ENCODE measurements at places on chromosomes 6 and 20.

DNA sequence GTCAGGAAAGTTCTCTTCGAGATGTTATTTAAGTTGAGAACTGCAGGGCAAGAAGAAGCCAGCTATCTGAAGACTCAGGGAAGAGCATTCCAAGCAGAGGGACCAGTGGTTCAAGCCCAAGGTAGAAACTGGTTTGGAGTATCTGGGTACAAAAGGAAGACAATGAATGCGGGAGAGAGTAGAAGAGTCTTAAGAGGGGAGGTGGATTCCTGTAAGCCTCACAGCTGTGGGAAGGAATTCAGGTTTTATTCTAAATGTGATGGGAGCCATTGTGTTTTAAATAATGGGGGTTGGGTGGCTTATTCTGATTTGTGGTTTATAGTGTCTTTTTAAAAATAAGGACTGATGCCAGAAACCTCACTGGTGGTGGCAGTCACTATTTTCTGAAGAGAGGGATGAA is 37.6 kb upstream of the TENT5A start:
- no peak for DNase-seq

GRCh38 chr20:15278041-15278440 is 940.6 kb upstream of the FLRT3 start:
- DNase-seq: no peak

DNA sequence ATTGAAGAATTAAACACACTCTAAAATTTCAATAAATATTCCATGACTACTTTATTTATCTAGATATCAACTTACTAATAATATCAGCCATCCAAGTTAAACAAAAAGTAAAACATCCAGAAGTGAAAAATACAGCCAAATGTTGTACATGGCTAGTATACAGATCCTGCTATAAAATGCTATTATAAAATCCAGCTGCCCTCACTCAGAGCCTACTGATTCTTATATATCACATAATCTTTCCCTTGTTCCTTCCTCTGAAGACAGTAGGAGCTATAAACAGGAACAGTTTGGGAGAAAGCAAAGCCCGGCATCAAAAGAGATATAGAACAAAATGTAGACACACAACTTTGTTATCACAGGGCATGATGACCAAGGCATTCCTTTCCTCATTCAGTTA is 212.9 kb downstream of the PLCB4 start:
- no peak for DNase-seq

DNA sequence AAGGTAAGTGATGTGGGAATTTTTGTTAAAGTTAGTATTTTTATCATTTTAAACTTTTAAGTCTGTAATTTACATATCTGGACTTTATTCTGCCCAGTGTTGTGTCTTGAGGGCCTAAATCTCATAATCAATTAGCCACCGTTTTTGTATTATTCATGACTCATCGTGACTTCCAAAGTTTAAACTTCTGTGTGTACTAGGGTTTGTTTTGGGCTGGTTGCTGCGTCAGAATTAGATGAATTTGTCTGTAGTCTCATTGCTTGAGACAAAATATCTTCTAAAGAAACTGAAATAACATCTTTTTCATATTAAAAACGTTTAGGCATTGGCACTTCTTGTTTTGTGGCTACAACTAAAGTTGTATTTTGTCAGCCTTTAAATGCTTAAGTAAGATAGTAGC is 41.3 kb downstream of the CDYL start:
- DNase-seq: no peak

DNA sequence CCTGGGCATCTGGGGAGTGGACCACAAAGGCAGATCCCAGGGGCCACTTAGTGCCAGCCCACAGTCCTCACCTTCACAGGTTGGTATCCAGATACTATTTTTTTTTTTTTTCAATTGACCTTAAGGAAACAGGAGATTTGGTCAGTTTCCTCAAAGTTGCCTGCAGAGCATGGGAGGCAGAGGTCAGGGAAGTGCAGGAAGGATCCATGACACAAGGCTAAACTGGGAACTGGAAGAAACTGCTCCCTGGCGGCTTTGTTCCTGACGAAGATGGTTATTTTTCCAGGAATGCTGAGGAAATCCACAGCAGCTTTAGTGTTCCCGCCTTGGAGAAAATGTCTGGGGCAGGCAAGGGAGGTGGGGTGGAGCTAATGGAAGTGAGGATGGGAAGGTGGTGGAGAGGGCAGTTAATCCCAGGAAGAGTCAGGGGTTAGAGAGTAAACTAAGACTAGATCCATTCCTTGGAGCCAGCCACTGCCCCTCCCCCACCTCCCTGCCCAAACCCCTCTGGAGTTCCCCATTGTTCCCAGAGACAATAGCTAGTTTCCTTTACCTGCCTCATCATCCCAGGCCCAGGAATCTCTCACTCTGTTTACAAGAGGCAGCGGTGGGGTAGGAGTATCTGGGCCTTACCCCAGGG is 14.3 kb upstream of the MYMX start:
- DNase-seq: no peak

DNA sequence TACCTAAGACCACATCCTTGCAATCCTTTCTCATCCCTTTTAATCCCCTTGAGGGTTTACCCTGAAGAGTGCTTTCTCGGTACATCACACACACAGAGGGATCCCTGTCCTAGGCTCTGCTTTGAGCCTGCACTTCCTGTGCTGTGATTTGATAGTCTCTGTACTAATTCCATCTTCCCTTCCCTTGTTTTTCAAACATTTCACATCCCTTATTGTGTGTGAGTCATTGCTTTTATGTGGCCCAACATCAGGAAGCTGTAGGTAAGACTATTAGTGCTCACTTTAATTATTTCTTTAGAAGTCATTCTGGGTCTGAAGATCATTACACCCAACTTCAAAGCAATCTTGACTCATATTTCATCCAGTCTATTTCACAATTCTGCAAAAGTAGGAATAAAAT is 57.2 kb upstream of the ANKEF1 start:
- no peak for DNase-seq

DNA sequence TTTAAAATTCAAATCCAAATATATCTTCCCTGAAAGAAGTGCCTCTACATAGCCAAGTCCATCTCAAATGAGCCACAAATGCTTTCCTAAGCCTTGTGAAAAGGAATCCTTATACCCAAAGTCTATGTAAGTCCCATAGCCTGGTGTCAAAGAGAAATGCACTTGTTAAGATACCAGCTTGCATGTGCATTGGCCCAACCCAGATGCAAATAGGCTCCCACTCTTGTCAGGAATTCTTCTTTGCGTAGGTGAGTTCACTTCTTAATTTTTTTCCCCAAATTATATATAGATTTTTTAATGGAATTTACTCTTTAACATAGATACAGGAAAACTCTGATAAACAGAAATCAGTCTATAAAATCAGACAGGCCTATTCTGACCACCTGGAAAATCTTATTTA is 105.6 kb downstream of the RALGAPA2 start:
- DNase-seq: no peak

DNA sequence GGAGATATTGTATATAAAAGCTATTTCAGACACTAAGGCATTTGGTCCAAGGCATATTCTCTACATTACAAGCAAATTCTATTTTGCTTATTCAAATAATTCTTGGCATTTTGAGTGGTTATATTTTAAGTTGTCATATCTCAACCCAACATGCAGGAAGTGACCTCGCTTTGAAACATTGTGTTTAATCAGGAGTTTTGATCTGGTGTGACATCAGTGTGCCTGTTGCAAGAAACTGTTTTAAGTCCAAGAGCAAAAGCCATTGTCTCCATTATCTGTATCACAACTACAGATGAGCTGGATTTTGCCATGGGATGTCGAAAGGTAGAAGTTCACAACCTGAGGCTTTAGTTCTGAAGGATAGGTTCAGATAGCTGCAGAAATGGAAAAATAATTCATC is 509.9 kb upstream of the ID4 start:
- DNase-seq: no peak

GRCh38 chr20:1998715-1999114 is 4.9 kb upstream of the PDYN start:
- DNase-seq: no peak

GRCh38 chr6:89580997-89581666 is 57.4 kb downstream of the LYRM2 start:
- DNase-seq: no peak

DNA sequence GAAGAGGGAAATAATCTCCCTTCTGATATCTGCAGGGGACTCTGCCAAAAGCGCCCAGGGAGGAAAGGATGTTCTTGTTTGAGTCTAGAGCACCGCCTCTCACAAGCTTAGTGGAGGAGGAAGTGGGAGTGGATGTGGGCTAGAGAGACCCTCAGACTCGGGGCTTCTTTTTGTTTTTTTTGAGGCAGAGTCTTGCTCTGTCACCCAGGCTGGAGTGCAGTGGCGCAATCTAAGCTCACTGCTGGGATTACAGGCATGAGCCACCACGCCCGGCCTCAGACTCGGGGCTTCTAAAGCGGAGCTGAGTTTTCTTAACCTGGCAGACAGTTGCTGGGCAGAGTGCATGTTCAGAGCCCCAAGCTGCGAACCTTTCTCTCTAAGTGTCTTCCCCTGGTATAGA is 310.8 kb downstream of the BMP7 start:
- no peak for DNase-seq

GRCh38 chr6:109800771-109801170 is 109.7 kb downstream of the FIG4 start:
- no peak for DNase-seq

GRCh38 chr6:134132494-134133141 is 80.2 kb upstream of the SLC2A12 start:
- no peak for DNase-seq

GRCh38 chr6:41208439-41209106 is 7.6 kb upstream of the TREML2 start:
- no peak for DNase-seq

- DNase-seq: no peak
Observed at GRCh38 chr6:166275714-166276166, 32.5 kb downstream of the PRR18 start.

- DNase-seq: no peak
Observed at GRCh38 chr6:42714098-42714761, 8.2 kb downstream of the PRPH2 start.

GRCh38 chr6:25042536-25042935 is 106.8 kb upstream of the RIPOR2 start:
- no peak for DNase-seq

- no peak for DNase-seq
Observed at GRCh38 chr20:51385646-51386530, 156.6 kb downstream of the NFATC2 start.

GRCh38 chr20:32359633-32360332 is 1.7 kb downstream of the ASXL1 start:
- DNase-seq: no peak

DNA sequence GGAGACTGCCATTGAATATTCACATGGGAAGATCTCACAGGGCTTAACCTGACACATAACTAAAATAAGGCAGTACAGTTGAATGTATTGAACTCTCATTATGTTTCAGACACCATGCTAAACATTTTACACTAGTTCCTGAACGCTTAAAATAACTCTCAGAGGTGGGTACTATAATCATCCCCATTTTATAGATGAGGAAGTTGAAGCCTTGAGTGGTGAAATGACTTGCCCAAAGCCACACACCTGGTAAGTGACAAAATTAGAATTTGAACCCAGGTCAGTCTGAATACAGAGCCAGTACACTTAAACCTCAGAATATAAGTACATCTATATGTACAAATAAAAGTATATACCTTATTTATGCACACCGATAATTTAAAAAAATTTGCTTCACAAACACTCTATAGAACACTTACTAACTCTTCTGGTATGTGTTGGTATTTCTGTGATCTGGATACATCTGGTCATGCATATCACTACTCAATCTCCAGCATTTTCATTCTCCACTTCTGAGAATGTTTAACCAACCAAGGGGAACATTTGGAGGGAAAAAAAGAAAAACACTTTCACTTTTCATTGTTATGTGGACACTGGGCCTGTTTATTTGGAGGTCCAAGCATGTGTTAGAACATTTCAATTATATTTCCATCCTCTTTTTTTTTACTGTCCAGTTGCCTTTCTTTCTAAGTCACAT is 4.6 kb upstream of the BICRAL start:
- no peak for DNase-seq

- DNase-seq: no peak
Observed at GRCh38 chr6:15817100-15817499, 154.3 kb upstream of the DTNBP1 start.

Measured in activated naive CD4-positive, alpha-beta T cell treated with anti-CD3 and anti-CD28 coated beads, Interleukin-2, amount 50 U/mL, for 72 hours (primary cell).